ENCODE measurements at places on chromosomes 13 and 19. TPM values are rescaled to one million over a fixed set of nuclear protein-coding genes. Genes with fewer than 3 reads are reported as not detected.

ZNF626 gene
- total RNA-seq, result 25.1 TPM

BORA gene
- total RNA-seq, result 4.7 TPM

DIRAS1 gene
- total RNA-seq, result 2.7 TPM

CEACAM3 gene
- not detected for total RNA-seq

NXNL1 gene
- not detected for total RNA-seq

DKKL1 gene
- not detected for total RNA-seq

CDX2 gene
- not detected for total RNA-seq

PGLYRP2 gene
- total RNA-seq, result not detected

EDNRB gene
- total RNA-seq, result 39.4 TPM

IGSF23 gene
- not detected for total RNA-seq

DNA sequence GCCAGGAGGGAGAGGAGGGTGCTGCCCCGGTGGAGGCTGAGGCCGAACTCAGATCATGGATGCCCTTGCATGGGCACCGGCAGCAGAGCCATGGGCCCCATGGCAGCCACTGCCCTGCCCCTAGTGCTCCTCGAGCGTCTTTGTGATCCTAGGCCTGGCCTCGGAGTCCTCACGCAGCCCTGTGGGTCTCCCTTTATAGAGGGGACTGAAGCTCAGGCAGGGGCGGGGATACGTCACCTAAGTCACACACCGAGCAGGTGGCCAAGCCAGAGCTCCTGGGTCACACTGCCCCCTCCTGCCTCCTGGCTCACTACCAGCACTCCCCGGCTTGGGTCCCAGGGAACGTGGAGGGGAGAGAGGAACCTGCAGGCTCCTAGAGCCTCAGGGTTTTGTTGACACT lies 28.7 kb downstream of the DHX34 start:
- no peak for DNase-seq

DNA sequence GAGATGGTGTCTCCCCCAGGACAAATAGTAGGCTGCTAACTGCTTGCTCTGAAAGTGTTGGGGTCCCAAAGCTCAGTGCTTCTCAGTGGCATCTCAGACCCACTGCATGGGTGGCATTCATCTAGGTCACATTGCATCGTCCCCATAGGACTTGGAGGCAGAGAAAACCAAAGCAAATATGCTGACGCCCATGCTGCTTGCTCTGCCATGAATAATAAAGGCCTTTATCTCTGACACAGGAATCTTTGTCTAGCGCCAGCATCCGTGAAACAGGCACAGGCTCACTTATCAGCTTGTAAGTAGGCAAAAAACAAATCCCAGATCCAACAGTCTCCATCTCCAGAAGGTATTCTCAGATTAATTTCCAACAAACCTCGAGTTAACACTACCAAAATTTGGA lies 18.9 kb upstream of the IPO5 start:
- DNase-seq, result no peak

DNA sequence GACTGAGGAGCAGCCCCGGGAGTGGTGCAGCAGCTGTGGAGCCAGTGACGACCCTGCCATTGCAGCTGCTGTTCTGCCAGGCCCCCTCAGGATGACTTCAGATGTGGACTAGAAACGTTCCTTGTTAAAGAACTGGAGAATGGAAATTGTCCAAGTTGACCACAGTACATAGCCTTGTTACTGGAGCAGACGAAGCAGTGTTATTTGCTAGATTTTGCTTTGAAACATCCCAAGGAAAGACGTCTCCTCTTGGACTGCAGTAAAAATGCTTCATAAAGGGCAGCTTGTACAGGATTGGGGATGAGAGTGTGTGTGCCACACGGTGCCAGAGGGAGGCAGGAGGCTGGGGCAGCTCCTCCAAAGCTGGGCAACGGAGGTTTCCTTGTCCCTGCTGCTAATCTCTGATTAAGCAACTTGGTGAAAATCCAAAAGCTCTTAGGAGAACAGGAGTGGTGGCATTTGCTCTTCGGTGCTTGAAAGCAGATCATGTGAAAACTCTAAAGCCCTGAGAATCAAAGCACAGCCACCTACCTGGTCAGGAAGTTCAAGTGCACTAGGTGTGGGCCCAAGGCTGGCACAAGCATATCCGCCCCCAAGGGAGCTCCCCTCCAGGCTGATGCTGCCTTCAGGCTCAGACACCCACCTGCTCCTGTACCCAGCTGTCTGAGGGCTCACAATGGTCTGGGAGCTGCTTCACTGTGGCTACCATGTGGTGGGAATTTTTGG lies 34.5 kb downstream of the SHISA2 start:
- peak; percentile 78 for DNase-seq

- DNase-seq, result no peak
Observed at GRCh38 chr13:57137585-57137984, 3.1 kb upstream of the PRR20A start.

GRCh38 chr19:38152461-38153379 lies 71.3 kb downstream of the DPF1 start:
- no peak for DNase-seq

DNA sequence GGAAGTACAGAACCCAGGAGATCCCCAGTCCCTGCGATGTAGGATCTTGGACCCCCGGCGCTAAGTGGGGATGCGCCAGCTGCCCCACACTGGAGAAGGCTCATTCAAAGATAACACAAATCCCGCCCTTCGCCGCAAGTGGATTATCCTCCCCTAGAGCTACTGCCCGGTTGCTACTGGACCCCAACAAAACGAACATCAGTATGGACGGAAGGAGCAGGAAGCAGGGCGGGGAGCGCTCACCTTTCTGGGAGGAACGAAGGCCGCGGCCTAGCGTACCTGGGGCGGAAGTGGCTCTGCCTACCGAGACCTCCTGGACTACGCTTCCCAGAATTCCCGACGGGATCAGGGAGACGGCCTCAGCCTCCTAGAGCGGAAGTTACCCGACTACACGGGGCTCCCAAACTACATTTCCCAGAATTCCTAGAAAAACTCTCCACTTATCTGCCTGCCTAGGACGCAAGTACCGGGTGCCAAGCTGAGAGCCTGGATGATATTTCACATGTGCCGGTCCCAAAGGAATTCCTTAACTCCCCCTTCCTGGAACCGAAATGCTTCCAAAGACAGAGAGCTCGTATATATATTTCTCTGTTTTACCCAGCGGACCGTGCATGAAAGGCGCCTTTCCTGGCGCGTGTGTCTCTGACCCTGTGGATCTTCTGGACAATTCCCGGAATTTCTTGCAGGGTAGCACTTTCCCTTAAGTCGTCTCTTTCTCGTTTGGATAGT lies at the start of gene ZNF112:
Gene ZNF112 (minus strand): TSS at position 298 of the 729 bp plus-strand sequence. CDS start 16,141 bp downstream, outside the sequence.
- DNase-seq, result peak; percentile 98

DNA sequence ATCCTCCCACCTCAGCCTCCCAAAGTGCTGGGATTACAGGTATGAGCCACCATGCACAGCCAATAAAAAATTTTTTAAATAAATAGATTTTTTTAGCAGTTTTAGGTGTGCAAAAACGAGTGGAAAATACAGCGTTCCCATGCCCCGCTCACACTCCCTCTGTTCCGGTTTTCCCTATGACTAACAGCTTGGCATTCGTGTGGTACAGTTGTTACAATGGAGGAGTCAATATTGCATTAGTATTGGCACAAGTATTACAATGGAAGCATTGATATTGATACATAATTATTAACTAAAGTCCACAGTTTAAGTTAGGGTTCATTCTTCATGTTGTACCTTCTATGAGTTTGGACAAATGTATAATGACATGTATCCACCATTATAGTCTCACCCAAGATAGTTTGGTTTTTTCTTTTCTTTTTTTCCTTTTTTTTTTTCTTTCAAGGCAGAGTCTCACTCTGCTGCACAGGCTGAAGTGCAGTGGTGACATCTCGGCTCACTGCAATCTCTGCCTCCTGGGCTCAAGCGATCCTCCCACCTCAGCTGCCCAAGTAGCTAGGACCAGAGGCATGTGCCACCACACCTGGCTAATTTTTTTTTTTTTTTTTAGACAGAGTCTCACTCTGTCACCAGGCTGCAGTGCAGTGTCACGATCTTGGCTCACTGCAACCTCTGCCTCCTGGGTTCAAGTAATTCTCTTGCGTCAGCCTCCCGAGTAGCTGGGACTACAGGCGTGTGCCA lies 15.4 kb upstream of the RAB20 start:
- DNase-seq, result no peak

DNA sequence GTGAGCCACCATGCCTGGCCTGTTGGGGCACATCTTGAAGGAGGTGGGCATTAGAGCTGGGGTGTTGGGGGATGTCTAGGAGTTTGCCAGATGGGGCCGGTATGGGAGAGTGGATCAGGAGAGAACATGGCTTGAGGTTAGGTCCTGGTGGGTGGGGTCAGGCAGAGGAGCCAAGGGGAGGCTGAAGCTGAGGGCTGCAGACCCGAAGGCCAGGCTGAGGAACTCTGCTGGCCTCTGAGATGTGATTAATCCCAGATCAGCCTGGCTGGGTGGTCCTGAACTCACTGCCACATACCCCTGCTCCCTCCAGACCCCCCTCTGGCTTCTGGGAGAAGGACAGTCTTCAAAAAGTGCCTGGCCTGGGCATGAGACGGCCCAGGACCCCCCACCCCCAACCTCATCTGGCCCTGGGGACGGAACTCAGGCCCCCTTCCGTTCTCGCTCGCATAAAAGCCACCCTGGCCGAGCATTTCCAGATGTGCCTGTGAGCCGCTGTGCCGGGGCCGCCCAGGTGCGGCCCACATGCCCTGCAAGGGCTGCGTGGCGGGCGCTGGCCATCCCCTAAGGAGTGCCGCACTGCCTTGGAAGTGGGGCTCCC lies 2.7 kb downstream of the FSTL3 start:
- DNase-seq, result no peak

- DNase-seq, result no peak
Observed at GRCh38 chr13:98103942-98104880, 38.7 kb upstream of the FARP1 start.

GRCh38 chr19:43486412-43486811 lies 18.1 kb downstream of the PHLDB3 start:
- DNase-seq, result no peak

- no peak for DNase-seq
Observed at GRCh38 chr13:35531526-35531925, 55.0 kb upstream of the MAB21L1 start.

DNA sequence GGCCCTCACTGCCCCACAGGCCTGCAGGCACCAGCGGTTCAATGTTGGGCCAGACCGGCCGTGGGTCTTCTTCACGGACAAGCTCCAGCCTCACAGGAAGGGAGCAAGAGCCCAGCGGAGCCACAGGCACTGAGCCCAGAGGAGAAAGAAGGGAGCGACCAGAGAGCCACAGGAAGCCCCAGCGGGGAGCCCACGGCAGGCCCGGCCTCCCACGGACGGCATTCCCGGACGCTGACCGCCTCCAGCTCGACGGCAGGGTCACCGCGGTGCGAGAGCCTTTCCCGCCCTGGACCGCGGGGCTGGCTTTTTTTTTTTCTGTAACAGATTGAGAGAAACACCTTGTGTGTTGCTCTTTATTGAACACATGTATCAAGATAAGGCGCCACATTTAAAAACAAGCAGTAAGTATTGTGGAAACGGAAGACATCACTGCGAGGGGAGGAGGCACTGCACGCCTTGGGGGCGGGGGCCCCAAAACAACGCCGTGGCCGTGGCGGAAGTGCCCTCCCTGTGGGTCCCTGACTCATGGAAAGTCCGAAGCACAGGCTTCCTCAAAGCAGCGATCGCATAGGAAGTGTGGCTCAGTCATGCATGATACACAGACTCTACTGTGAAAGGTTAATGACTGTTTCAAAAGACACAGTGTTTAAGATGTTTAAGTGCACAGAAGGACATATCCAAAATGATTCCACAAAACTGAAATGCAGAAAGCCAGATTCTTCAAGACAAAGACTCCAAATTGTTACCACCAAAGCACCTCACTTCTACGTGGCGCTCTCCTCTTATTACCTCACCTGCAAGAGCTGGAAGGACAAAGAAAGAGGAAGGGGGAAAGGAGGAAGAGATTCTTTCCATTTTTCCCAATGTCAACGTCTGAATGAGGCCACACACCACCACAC lies 3.5 kb downstream of the RASA3 start:
- DNase-seq, result no peak

DNA sequence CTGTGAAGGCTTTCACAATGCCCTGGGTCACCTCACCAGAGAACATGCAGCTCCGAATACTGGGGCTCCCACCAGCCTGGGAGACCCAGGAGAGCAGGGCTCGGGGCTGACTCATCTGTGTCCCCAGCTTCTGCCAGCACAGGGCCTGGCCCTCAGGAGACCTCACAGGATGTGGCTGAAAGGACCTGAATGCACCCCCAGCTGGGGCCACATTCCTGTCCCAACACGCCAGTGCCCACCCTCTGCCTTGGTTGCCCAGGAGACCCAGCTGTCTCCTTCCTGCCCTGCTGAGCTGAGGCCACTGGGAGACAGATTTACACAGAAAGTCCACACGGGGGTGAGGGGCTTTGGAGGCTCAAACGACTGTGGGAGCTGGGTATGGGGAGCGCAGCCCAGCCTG lies 11.9 kb downstream of the BCAT2 start:
- no peak for DNase-seq

GRCh38 chr19:35174226-35174625 lies 19.7 kb downstream of the FXYD5 start:
- no peak for DNase-seq

- peak; percentile 50 for DNase-seq
Observed at GRCh38 chr19:35247526-35248309, 1.1 kb upstream of the LSR start.

DNA sequence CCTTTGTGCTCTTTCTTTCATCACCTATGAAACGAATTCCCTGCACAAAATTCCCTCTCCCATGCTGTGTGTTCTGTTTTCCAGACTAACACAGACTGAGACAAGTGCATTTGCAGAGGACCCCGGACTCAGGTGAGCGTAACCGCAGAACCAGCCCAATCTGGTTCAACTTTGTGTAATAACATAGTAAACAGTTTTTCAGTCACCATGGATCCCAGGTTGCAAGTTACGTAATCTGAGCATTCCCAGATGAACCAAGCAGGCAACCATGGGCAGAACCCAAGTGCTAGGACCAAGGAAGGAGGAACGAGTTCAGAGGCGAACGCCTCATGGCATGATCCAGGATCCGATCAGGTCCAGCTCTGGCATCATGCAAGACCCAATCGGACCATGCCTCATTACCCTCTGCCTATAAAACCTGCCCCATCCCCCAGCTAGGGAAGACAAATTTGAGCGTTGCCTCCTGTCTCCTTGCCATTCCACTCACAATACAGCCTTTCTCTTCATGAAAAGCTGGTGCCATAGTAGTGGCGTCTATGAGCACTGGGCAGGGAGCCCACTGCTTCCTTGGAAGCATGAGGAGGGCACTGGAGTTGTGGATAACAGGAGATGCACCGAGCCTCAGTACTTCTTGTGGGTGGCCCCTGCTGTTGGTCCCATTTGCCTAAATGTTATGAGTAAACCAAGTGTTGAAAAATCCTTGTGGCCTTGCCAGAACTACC lies 107.6 kb downstream of the ABCC4 start:
- no peak for DNase-seq

DNA sequence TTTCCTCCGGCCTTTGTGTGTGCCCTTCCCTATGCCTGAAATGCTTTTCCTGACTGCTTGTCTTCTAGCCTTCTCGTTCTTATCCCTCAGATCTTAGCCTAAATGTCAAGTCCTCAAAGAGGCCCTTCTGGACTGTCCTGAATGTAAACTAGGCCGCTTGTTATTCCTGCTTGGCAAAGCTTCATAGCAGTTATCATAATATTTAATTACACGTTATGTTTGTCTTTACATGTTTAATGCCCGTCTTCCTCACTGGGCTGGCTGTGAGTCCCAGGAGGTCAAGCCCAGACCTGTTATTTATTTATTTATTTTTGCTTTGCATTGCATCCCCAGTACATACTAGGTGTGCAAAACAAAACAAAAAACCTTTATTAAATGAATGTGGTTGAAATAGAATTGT lies 62.7 kb downstream of the SIPA1L3 start:
- DNase-seq, result no peak

- DNase-seq, result no peak
Observed at GRCh38 chr19:35195830-35196229, 32.7 kb downstream of the FAM187B start.

- no peak for DNase-seq
Observed at GRCh38 chr13:46303742-46304385, 83.2 kb downstream of the RUBCNL start.

Data from tongue (tissue), 3 donors.